ENCODE measurements at places on chromosomes 7 and 10.

GRCh38 chr10:78623578-78624215, 445.1 kb upstream of the ZMIZ1 start:
- DNase-seq: no peak

GRCh38 chr10:78973901-78974616, 94.7 kb upstream of the ZMIZ1 start:
- DNase-seq: no peak

DNA sequence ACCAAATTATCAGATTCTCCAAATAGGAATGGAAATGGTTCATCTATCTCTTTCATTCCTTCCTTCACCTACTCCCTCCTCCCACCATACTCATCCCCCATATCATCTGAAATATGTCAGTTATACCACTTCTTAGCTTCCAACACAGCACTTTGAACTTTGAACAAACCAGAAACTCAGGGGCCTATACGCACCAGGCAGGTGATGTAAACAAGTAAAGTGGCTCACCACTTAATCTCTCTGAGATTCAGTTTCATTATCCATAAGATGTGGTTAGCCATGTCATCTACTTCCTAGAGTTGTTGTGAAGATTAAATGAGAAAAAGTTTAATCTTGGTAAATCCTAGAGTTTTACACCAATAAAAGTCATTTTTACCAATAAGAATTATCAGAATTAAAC, 65.9 kb upstream of the LRRN3 start:
- DNase-seq: no peak

DNA sequence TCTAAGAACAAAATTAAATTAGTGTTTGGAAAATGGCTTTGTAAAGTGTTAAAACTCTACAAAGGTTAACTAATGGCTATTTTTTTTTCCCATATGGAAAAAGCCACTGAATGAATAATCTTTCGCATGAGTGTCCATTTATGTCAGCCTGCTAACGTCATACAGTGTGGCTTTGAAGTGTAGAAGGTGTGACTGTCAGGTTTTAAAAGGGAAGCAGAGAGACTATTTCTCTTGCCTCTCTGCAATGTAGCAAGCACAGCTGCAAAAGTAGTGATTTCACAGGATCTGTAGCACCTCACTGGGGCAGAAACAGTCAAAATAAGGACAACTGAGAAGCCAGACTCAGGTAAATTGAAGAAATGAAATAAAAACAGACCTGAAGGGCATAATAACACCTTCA, 53.4 kb downstream of the CREB5 start:
- DNase-seq: no peak

- no peak for DNase-seq
These were observed 87.6 kb downstream of the SH3PXD2A start for GRCh38 chr10:103767756-103768155.

- no peak for DNase-seq
These were observed 281.1 kb downstream of the CCDC3 start for GRCh38 chr10:12720217-12720981.

DNA sequence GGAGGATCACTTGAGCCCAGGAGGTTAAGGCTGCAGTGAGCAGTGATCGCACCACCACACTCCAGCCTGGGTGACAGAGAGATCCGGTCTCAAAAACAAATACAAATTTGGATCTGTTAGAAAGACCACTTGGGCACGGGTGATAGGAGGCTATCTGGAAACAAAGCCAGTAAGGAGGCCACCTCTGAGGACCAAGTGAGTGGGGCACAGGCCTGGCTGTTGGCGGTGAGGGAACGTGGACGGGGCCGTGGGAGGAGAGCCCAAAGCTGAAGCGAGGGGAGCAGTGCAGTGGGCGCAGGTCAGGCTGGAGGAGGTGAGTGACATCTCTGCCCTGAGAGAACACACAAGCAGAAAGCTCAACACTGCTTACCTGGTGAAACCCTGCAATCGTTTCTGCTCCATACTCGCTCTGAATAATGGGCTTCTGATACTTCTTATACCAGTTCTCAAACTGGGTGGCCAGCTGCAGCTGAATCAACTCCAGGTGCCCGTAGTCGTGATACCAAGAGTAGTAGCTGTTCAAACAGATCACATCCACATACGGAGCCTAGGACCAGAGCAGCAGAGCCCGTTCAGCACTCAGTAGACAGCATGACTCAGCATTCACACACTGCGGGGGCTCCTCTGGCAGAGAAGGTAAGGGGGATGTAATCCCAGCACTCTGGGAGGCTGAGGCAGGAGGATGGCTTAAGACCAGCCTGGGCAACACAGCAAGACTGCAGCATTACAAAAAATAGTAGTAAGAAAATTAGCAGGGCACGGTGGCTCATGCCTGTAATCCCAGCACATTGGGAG, 14.5 kb downstream of the GUSB start:
- no peak for DNase-seq

GRCh38 chr10:123681285-123681684, 15.1 kb downstream of the GPR26 start:
- DNase-seq: no peak

DNA sequence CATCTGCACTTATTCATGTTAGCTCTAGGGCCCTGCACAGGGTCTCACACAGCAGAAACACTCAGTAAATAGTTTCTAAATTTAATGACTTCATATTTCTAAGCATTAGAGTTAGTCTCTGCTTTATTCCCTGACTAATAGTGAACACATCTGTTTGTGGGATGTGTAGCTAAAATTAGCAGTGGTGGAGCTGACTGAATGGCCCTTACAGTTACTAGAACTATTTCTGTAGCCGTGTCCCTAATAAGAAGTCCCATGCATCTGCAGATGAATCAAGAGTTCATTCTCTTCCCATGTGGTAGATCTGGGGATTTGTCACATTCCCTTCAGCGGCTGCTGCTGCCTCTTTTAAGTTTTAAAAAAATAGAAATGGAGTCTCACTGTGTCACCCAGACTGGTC, 11.7 kb downstream of the MAP3K8 start:
- DNase-seq: no peak

- no peak for DNase-seq
These were observed 226.4 kb downstream of the MAGI2 start for GRCh38 chr7:79227044-79227443.

DNA sequence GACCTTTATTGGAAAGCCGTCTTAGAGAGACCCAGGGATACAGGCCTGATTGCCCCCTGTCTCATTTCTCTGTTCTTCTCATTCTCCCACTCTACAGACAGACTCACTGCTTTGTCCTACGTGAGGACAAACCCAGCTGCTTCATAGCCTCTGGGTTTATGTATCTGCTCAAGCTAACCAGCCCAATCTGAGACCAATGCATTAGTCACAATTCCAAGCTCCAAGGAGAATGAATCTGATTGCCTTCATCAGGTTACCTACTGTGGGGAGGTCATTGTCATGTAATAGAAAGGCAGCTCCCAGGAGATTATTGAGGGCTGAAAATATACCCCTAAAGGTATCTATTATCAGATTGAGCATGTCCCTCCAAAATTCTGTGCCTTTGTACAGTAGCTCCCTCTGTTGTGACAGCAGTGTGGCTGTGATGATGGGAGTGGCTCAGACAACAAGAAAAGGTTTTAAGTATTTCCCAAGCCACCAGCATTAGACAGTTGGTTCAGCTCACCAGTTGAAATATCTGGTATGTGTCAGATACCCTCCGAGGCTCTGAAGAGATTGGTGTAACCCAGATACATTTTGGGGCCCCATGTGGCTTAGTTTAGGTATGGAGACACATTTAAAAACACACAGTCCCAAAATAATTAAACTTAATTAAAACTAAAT, 123.1 kb upstream of the EEPD1 start:
- DNase-seq: no peak

DNA sequence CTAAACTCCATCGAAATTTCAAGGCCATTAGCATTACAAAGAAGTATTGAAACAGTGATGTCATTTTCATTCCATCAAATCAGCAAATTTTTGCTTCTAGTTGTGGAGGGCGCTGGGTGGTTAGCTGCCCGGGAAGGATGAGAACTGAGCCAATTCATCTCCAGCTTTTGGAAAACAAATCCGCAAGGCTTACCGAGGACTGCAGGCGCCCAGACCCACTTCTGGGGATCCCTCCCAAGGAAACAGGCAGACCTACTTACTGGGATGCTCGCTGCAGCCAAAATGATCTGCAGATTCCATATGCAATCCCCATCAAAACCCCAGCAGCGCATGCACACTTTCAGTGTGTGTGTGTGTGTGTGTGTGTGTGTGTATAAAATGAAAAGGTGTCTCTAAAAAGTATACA, 19.2 kb downstream of the TNRC18 start:
- DNase-seq: no peak

DNA sequence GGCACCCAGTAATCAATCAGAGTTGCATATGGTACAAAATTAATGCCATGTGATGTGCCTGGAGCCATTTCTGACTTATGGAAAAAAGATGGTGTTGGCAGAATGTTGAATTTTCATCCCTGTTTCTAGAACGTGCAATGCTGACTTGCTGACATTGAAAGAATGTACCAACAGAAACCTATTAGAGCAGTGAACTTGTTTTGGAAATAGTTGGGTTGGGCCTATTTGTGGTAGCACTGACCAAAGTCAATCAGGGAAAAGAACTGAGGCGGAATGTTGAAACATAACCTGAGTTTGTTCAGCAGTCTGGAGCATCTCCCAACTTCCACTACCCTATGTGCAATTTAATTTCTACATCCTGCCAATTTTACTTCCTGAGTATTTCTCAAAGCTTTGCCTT, 11.7 kb upstream of the KIAA1217 start:
- no peak for DNase-seq

GRCh38 chr10:80136134-80136571, 3.6 kb downstream of the PLAC9 start:
- no peak for DNase-seq

- DNase-seq: no peak
These were observed 2.4 kb downstream of the MKX start for GRCh38 chr10:27743012-27743876.

DNA sequence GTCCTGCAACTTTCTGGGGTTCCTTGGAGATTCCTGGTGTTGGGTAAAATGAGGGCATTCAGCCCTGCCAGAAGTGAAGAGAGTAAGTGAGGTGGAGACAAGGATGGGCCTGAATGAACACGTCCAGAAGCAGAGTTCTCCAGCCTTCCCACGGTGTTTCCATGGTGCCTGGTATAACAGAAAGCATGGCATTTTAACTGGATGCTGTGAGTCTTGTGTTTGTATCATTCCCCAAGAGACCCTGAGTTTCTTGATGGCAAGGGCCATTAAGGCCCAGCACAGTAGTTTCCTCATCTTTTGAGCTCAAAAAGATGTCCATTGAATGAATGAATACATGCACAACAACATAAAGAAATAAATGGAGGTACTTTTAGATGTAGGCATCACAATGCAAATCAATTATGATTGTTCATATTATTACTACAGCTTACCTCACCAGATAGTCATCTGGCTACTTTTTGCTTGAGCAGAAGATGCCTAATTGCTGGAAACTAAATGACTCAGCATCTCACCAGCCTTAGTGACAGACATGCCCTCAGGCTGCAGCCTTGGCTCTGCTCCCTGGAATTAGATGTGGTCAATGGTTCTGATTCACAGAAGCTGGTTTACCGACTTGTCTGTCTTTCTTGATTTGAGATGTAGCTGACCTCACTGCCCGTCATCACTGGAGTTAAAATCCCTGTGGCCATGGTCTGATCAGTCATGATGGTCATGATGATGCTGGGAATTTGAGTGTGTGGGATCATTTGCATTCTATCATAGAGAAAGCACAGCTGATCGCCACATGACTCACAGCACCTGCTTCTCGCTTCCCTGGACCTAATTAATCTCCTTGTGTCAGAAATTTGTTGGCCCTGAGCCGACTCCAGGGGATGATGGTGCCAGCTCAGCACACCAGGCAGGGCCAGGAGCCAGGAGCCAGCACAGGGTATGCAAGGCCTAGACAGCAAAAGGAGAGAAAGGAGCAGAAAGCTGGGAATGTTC, 83.9 kb downstream of the CXCL12 start:
- no peak for DNase-seq

DNA sequence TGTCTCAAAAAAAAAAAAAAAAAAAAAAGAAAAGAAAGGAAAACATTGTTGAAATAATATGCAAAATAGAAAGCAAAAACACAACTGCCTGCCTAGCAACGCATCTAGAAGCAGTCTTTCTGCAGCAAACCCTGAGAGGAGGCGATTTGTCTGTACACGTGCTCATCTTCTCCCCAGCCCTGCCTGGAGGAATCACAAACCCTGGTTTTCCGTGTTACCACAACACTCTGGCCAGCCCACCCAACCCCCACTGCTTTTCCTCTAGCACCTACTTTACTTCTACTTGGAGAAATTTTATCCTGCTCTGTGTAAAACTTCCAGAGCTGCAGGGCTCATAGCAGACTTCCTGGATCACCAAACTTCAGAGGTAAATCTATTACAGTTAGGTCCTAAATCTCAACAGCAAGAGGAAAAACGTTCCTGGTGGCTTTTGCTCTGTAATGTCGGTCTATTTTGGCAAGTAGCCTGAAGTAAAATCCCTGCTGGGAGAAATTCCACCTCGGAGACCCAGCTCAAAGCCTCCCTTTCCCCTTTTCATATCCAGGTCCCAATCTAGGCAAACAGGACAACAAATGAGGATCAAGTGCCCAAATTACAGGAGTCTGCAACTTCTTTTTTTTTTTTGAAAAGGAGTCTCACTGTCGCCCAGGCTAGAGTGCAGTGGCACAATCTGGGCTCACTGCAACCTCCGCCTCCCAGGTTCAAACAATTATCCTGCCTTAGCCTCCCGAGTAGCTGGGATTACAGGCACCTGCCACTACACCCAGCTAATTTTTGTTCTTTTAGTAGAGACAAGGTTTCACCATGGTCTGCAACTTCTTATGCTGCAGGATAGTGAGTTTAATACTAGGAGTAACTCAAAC, 91.6 kb downstream of the DNMBP start:
- no peak for DNase-seq

DNA sequence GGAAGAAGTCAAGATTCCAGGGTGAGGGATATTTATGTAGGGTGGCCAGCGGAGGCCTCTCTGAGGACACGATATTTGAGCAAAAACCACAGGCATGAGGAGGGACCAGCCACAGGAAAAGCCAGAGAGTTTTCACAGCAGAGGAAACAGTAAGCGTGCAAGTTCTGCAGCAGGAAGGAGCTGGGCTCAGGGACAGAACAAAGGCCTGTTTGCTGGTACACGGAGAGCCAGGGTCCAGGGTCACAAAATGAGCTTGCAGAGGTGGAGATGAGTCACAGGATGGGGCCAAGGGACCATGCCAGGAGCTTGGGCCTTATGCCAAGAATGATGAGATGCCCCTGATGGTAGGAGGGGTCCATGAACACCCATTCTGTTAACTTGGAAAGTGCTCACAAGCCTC, 283.5 kb downstream of the PLXNA4 start:
- DNase-seq: no peak

GRCh38 chr7:79401254-79401653, 52.2 kb downstream of the MAGI2 start:
- no peak for DNase-seq

DNA sequence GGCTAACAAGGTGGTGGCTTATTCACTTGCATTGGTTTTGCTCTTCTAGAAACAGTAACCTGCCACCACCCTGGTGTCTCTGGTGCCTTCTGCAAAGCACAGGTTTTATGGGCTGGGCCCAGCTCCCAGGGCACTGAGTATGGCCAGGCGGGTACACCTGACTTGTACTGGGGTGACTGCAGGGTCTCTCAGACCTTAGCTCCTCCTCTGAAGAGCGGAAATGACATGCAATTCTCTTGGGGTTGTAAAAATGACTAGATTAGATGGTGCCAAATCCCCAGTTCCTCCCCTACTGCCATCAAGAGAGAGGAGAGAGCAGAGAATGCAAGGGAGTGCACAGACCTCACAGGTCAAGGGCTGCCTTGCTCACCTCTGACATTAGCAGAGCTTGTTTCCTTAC, 14.7 kb downstream of the ESYT2 start:
- no peak for DNase-seq

- no peak for DNase-seq
These were observed 680.6 kb upstream of the MBL2 start for GRCh38 chr10:53453196-53453595.
